Lower lobe of right lung (tissue), 2 donors: ENCODE measurements at places on chromosomes 2 and 18. TPM values are rescaled to one million over a fixed set of nuclear protein-coding genes. Genes with fewer than 3 reads are reported as not detected.
A peak's percentile ranks its signal among the peaks of the same experiment; 100 is the strongest.

- H3K27ac ChIP-seq: no peak overlapping the region
- no peaks in the 10 kb centered on the region for H3K36me3 ChIP-seq
- H3K4me1 ChIP-seq: peaks cover 11% of the 10 kb centered on the region
- H3K4me3 ChIP-seq: no peak overlapping the region
Observed at GRCh38 chr2:112709703-112710102, 11.1 kb upstream of the NT5DC4 start.

GRCh38 chr2:45190481-45190942 lies 181.3 kb upstream of the SIX2 start:
- no peak overlapping the region for H3K4me3 ChIP-seq
- no peak overlapping the region for H3K27ac ChIP-seq
- no peaks in the 10 kb centered on the region for H3K4me1 ChIP-seq
- H3K27me3 ChIP-seq: no peaks in the 10 kb centered on the region

GRCh38 chr2:74441690-74442482 lies at the start of gene RTKN:
Gene RTKN (minus strand): TSS chr2:74441937. CDS start chr2:74441816, 121 bp downstream.
- H3K27ac ChIP-seq: peak within 1 kb of the TSS; percentile 91
- H3K4me3 ChIP-seq: peak within 1 kb of the TSS; percentile 64
- DNase-seq: peak; percentile 79
- peaks cover 17% of the 10 kb centered on the region for H3K27me3 ChIP-seq

- no peak overlapping the region for H3K4me3 ChIP-seq
- no peak overlapping the region for H3K27ac ChIP-seq
- H3K36me3 ChIP-seq: no peaks in the 10 kb centered on the region
- no peak for DNase-seq
Observed at GRCh38 chr2:169095621-169096105, 26.3 kb downstream of the DHRS9 start.

The MAP3K19 gene
- 7.2 TPM for total RNA-seq

The MATN3 gene
- total RNA-seq: 8.1 TPM

The SRD5A2 gene
- 1.2 TPM for total RNA-seq
